ENCODE measurements at places on chromosomes 3 and 15. TPM values are rescaled to one million over a fixed set of nuclear protein-coding genes. Genes with fewer than 3 reads are reported as not detected.

CFAP161 gene
- total RNA-seq, result not detected

LEKR1 gene
- 1.3 TPM for total RNA-seq

DNA sequence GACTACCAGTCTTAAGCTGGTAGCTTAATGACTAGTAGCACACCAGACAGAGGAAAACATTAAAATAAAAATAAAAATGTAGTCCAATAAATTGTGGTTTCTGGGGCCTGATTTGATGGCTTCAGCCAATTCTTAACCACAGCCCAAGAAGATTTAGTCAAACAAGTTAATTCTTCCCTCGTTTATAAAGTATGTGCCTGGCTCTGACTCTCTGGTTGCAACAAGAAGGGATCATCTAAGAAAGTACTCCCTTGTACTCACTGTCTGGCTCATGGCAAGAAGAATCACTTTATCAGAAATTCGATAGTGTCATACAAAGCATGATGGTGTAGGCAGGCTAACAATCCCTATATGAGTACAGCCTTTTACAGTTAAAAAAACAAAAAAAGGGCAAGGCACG, 141.9 kb downstream of the P3H2 start:
- peaks cover 5% of the 10 kb centered on the region for H3K4me1 ChIP-seq
- no peak for DNase-seq
- H3K36me3 ChIP-seq, result no peaks in the 10 kb centered on the region
- H3K27me3 ChIP-seq, result no peaks in the 10 kb centered on the region
- H3K4me3 ChIP-seq, result no peak overlapping the region

DNA sequence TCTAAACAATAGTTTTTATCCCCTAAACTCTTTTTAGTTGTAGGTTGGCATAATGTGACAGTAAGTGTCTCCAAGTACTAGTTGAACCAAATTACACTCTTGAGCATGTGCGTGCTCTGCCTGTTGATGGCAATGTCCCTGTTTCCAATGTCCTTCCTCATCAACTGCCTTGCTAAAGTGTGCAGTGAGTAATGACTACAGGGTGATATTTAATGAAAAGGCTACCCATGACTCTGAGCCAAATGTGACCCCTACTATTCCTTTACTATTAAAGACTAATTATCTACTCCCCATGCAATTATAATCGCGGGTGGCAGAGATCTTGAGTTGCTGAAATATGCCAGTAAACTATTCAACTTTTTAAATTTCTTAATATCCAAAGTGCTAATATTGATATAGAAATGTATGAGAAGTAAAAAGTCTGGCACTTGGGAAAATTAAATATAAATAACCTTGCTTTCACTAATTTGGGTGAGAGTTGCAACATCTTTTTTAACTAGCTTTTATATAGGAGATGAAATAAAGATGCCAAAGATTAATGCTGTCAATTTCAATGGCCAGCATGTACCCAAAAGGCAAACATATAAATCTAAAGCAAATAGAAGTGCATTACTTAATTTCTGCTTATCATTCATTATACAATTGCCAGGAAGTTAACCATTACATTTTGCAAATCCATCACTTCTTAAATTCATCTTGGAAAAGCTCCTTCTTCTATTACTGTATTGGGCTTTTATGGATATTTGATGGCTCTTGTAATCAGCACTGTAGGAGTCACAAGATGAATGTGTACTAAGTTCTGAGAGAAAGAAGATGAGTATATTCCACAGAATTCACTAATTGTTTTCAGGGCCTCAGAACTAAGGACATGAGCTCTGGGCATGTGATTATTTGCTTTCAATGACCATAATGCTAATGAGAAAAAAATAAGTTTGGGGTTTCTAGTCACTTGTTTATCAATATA, 518.2 kb upstream of the NAALADL2 start:
- H3K27me3 ChIP-seq, result no peaks in the 10 kb centered on the region
- H3K36me3 ChIP-seq, result no peaks in the 10 kb centered on the region
- H3K27ac ChIP-seq, result no peak overlapping the region
- DNase-seq, result no peak
- H3K4me1 ChIP-seq, result no peaks in the 10 kb centered on the region
- H3K4me3 ChIP-seq, result no peak overlapping the region

DNA sequence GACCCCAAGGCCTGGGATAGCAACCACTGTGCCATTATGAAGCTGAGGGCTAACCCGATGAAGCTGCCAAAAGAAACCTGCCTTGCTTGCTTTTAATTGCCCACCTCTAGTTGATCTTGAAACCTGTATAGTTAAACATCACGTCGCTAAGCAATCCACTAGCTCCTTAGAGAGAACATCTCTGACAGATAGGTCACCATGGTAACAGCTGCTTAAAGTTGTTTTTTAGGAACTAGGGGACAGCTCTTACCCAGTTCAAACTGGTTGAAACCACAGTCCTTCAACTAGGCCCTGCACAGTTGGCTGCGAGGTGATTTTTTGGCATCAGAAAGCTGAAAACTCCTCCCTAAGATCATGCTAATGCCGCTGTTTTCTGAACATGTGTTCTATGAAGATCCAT, 135.7 kb downstream of the EBLN2 start:
- DNase-seq, result no peak
- H3K4me3 ChIP-seq, result no peak overlapping the region
- H3K27ac ChIP-seq, result no peak overlapping the region
- H3K27me3 ChIP-seq, result no peaks in the 10 kb centered on the region
- H3K36me3 ChIP-seq, result no peaks in the 10 kb centered on the region

All from body of pancreas (tissue), 4 donors.